ENCODE measurements at places on chromosomes 13 and 19.
A peak's percentile ranks its signal among the peaks of the same experiment; 100 is the strongest.

- DNase-seq = peak; percentile 19
Observed at GRCh38 chr19:50500060-50500752, 10.8 kb downstream of the JOSD2 start.

DNA sequence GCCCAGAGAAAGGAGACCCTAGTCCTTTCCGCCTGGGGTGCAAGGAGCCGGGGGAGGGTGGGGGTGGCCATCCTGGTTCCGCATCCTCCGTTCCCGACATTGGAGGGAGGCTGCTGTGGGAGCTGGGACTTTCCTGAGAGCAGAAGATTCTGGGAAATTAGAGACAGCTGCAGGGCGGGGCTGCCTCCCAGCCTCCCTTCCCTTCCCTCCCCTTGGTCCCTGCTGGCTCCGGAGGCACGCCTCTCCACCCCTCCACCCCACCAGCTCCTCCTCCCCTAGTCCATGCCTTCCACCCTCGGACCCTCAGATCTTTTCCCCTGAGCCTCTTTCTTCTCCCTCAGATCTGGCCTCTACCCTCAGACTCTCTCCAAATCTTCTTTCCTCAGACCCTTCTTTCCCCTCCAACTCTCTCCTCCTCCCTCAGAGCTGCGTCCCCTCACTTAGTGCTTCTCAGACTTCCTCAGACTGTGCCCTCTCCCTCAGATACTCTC, 3.1 kb upstream of the BCL3 start:
- peak; percentile 91 for DNase-seq

GRCh38 chr19:51203916-51204315, 21.0 kb upstream of the CD33 start:
- DNase-seq = no peak

GRCh38 chr13:76523740-76524340, 362.4 kb downstream of the KCTD12 start:
- DNase-seq = no peak

DNA sequence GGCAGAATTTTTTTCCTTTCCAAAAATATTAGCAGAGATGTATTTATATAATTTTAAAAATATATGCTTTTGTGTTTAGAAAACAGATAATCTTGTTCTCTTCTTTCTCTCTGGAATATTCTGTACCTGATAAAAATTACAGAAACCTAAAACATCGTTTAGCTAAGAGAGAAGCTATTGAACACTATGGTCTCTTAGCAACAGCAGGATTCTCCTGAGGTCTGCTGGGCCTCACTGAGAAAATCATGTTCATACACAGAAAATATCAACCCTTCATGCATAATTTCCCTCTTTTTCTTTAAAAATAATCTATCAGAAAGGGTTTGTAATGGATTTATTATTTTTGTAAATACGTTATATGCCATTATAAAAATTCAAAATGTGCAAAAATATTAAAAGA, 242.2 kb downstream of the DCLK1 start:
- DNase-seq = no peak

DNA sequence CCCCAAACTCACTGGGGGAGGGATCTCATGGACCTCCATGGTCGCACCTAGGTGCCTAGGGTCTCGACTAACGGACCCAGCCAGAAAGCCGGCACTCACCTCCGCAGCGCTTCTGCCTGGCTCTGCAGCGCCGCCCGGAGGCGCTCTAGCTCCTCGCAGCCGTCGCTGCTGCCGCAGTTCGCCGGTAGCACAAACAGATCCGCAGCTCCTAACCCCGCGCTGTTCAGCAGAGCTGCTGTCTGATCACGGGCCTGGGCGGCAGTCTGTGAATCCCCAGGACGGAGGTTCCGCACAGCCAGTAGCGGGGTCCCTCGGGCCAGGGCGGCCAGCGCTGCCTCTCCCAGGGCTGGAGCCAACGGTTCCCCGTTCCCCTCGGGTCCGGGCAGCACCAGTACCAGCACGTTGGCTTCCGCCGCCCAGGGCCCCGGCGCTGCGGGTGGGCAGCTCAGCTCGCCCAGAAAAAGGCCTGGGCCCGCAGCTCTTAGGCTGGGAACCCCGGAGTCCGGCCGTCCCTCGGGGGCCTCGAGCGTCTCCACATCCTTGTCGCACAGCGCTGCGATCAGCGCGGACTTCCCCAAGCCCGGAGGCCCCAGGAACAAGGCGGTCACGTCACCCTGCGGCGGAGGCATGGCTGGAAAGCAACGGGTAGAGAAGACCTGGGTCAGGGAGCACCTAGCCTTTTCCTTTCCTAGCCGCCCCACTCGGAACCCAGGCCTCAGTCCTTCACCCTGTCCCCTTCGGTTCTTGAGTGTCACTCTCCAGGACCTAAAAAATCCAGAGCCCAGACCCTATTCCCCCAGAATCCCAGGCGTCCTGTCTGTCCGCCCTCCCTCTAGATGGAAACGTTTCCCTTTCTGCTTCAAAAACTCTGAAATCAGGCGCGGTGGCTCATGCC, 977 bp downstream of the IRGQ start:
- peak; percentile 82 for DNase-seq

GRCh38 chr13:28575200-28575599, 80.3 kb upstream of the FLT1 start:
- DNase-seq = no peak

DNA sequence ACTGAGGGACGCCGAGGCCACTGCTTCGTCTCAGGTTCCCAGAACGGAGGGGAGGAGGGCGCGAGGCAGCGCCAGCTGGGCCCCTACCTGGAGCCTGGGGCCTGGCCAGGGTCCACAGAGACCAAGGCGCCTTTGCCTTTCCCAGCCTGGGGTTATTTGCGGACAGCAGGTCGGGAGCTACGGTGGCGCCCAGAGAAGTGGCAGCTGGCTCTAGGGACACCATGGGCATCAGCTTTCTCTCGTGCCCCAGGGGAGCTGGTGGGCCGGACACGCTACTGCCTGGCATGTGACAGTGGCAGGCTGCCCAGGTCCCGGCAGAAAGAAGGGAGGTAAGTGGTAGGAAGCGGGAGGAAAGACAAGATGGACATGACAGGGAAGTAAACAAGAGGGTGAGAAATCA, 19.0 kb downstream of the AKT2 start:
- no peak for DNase-seq

Data from adipocyte (in vitro differentiated cells).